ENCODE measurements at places on chromosomes 1 and 21.

DNA sequence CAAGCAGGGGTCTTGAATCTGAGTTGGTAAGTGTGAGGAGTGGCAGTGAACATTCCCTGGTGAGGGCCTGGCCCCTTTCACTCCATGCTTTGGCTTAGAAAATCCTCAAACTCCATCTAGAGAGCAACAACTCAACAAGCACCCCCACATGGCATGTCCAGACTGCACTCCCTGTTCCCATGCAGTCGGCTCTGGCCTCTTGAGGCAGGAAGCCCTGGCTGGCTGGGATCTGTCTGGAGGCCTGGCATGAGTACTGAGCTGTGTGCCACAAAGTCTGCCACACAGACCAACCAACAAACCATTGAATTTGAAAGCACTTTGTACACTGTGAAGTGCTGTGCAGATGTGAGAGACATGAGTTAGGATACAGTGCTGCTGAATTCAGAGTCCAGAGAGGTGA, 25.2 kb downstream of the COA7 start:
- no peak for DNase-seq

- DNase-seq: no peak
These were observed 401.8 kb downstream of the SRGAP2C start for GRCh38 chr1:121586369-121587229.

- no peak for DNase-seq
These were observed 2.5 kb downstream of the USP33 start for GRCh38 chr1:77757066-77757584.

- DNase-seq: no peak
These were observed 54.9 kb downstream of the OLIG1 start for GRCh38 chr21:33124889-33125288.

- no peak for DNase-seq
These were observed 29.4 kb upstream of the USP24 start for GRCh38 chr1:55244476-55245099.

GRCh38 chr1:165257969-165258459, 98.5 kb downstream of the LMX1A start:
- no peak for DNase-seq

DNA sequence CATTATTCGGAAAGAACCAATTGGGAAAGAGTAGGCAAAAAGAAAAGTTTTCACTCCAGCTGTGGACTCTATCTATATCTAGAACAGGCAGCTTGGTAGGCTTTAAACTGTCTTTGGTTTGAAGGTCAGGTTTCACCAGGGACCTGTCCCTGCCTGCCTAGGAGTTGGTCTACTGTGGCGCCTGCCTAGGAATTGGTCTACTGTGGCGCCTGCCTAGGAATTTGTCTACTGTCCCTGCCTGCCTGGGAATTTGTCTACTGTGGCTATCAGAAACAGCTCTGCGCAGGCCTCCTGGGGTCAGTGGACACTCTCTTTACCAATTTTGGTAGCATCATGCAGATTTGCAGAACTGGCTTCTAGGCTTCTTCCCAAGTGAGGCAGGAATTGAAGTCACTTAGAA, 13.8 kb downstream of the USP25 start:
- no peak for DNase-seq

- DNase-seq: no peak
These were observed 5.3 kb downstream of the RSPH1 start for GRCh38 chr21:42490720-42491119.

DNA sequence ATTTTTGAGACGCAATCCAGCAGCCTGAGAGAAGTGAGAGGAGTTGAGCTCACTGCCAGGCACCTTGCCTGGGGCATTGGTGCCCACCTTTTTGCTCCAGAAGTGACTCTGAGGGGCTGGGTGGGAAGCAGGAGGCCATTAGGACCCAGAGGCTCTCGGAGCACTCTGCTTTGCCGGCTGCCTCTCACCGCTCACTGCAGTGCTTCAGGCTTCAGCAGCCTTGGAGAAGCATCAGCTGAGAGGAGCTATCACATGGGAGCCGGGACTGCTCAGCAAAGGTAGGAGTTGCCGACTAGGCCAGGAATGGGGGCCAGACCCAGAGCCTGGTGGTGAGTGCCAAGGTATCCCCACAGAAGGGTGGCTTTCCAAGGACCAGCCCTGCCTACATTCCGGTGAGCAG, at the start of gene GPR61:
GPR61 (plus strand) TSS at position 197 of the 400 bp plus-strand sequence. CDS start 3,151 bp downstream, outside the sequence.
- DNase-seq: no peak

DNA sequence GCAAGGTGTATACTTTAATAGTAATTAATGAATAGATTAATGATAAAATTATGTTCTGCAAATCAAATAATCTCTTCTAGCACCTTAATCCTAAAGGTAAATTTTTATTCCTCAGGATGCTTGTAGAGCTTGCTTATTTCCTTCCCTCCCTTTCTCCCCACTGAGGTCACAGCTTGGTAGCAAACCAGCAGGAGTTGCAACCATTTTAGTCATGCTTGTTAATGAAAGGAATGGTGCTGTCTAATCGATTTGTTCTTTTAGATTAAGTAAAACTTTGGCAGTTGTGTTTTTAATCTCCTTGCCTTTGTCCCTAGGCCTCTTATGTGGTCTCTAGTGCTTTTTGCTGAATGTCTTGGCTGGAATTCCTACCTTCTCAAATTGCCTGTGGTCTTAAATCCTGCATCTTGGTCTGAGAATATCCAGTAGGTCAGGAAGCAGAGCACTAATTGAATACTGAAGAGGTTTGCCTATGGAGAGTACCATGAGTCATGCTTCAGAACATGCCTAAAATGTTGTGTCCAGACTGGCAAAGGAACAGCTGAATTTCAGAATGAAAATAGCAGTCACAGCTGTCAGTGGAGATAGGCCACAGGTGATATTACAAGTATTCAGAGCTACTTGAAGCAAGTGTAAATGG, 36.3 kb upstream of the RWDD3 start:
- no peak for DNase-seq

GRCh38 chr1:51442616-51443015, 76.5 kb downstream of the EPS15 start:
- DNase-seq: no peak

Measured in activated gamma-delta T cell (primary cell).